B cell (primary cell): ENCODE measurements at places on chromosomes 1 and 21.

- DNase-seq: no peak
Measured at GRCh38 chr21:26967062-26967913, at the start of gene ADAMTS5. ADAMTS5 (minus strand) TSS chr21:26967088; CDS start chr21:26966391, 697 bp downstream.

DNA sequence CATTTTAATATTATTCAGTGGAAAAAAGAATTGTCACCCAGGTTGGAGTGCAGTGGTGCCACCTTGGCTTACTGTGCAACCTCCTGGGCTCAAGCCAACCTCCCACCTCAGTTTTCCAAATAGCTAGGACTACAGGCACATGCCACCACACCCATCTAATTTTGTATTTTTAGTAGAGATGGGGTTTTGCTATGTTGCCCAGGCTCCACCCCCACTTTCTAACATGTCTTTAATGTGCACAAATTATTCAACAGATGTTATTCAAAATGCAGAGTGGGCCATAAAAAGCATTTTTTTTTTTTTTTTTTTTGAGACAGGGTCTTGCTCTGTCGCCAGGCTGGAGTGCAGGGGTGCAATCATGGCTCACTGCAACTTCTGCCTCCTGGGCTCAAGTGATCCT, 17.3 kb downstream of the DDX59 start:
- DNase-seq: no peak

DNA sequence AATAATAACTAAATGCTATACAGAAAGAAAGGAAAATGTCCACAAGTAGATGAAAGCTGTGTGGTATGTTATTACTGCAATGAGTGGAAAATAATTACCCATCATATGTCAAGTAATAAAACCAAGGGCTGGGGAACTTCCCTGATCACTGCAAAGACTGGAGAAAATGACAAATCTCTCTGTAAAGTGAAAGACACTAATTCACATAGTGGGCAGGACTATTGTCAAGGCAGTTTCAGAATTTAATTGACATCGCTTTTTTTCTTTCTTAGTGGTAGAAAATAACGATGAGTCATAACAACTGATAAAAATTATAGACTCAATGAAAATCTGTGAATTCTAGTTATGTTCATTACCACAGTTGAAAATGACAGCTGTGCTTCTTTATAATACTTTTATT, 153.7 kb upstream of the ST6GALNAC5 start:
- no peak for DNase-seq

GRCh38 chr1:18547460-18547859, 66.7 kb downstream of the KLHDC7A start:
- DNase-seq: no peak

GRCh38 chr21:15669247-15669646, 60.5 kb upstream of the USP25 start:
- DNase-seq: no peak
